ENCODE measurements at places on chromosomes 6 and 20. TPM values are rescaled to one million over a fixed set of nuclear protein-coding genes. Genes with fewer than 3 reads are reported as not detected.

DNA sequence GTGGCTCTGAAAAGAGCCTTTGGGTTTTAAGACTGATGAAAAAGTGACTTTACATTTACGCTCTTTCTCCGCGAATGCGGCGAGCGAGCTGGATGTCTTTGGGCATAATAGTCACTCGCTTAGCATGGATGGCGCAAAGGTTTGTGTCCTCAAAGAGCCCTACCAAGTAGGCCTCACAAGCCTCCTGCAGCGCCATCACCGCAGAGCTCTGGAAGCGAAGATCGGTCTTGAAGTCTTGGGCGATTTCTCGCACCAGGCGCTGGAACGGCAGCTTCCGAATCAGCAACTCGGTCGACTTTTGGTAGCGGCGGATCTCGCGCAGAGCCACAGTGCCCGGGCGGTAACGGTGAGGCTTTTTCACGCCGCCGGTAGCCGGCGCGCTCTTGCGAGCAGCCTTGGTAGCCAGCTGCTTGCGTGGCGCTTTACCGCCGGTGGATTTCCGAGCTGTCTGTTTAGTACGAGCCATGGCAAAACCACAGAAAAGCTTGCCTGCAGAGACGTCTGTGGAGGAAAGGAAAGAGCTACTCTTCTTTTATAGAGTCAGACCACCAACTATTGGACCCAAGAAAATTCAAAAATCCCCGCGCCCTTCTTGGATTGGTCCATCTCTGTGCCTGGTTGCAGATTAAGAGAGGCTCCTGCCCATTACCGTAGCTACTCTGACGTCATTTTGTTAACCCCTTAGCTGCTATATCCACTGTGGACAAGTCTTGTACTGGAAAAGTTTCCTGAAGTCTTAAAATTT, 55.5 kb upstream of the HFE start:
- peak; percentile 95 for DNase-seq

DNA sequence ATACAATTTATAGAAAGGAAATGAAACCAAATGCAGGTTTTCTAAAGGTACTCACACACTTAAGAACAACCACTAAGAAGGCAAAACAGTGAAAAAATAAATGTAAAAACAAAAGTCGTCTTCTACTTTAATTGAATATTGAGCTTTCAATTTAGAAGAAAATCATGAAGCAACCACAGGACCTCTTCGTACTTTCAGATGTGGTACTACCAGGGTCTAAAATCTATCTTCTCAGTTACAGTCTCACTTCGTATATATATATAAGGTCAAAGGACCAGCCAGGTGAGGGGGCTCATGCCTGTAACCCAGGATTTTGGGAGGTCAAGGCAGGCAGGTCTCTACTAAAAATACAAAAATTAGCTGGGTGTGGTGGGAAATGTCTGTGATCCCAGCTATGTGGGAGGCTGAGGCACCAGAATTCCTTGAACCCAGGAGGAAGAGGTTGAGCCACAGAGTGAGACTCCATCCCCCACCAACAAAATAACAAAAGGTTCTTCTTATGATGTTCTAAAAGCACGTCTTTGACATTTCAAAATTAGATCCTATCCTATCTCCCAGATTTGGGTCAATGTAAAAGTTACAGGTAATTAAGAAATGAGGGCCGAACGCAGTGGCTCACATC, 12.5 kb downstream of the ROMO1 start:
- DNase-seq = no peak

GRCh38 chr6:122871079-122871478, 82.0 kb downstream of the SMPDL3A start:
- DNase-seq = no peak

GRCh38 chr6:169832247-169832948, 81.0 kb downstream of the ERMARD start:
- no peak for DNase-seq

- DNase-seq = no peak
Measured at GRCh38 chr6:169866140-169866534, 114.7 kb downstream of the ERMARD start.

VNN1 gene
- total RNA-seq = 12.4 TPM

UNC5CL gene
- 10.6 TPM for total RNA-seq

- no peak for DNase-seq
Measured at GRCh38 chr6:41917528-41917927, 3.4 kb downstream of the MED20 start.

GRCh38 chr6:75234126-75234865, 9.3 kb downstream of the COX7A2 start:
- no peak for DNase-seq

WFDC5 gene
- not detected for total RNA-seq

BNIP5 gene
- total RNA-seq = 0.94 TPM

DNA sequence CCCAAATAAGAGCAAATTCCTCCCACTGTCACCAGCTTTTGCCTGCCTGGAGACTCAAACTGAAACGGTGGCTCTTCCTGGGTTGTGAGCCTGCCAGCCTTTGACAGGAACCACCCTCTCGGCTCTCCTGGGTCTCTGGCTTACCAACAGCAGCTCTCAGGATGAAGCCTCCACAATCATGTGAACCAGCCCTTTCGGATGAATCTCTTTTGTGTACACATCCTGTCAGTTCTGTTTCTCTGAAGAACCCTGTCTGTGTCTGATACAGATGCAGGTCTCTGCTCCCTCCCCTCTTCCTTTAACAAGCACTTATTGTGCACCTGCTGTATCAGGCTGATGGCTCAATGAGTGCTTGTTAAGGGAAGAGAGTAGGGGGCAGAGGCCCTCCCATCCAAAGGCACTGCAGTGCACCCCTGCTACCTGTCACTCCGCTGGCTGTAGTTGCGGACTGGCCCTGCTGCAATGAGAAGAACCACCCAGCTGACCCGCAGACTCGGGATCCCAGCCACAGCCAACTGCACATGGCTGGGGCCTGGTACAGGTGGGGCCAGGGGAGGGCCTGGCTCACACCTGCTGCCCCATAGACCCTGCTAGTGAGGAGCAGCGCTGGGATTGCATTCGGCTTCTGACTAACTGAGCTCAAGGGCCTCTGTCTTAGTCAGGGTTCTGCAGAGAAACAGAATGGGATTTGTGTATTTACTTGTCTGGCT, 120.1 kb upstream of the PMEPA1 start:
- no peak for DNase-seq

DNA sequence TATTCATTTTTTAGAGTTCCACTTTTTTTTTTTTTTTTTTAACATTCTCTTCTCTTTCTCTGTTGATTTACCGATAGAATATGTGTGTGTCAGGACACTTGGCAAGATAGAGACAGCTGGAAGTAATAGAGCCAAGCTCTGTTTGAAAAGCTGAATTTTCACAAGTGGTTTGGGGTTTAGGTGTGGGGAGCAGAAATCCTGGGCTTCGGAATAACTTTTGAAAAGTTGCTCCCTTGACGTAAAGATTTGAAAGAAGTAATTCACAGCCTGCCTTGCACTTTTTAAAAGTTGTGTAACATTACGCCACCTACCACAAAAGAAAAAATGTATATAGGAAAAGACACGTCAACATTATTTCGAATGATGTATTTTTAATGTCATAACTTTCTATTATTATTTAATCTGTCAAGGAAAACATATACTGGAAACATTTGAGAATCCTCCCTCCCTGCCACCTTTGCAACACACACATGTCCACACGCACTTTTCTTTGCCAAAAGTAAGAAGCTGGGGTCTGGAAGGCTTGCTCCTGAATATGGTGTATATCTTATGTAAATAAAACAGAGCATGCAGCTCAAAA, 917.9 kb downstream of the KIF16B start:
- DNase-seq = no peak

- DNase-seq = no peak
Measured at GRCh38 chr6:83847179-83847578, 6.0 kb upstream of the RIPPLY2 start.

SLC17A3 gene
- not detected for total RNA-seq

- no peak for DNase-seq
Measured at GRCh38 chr6:111683749-111684267, 78.1 kb upstream of the TRAF3IP2 start.

- no peak for DNase-seq
Measured at GRCh38 chr6:129124347-129124746, 241.4 kb downstream of the LAMA2 start.

DNA sequence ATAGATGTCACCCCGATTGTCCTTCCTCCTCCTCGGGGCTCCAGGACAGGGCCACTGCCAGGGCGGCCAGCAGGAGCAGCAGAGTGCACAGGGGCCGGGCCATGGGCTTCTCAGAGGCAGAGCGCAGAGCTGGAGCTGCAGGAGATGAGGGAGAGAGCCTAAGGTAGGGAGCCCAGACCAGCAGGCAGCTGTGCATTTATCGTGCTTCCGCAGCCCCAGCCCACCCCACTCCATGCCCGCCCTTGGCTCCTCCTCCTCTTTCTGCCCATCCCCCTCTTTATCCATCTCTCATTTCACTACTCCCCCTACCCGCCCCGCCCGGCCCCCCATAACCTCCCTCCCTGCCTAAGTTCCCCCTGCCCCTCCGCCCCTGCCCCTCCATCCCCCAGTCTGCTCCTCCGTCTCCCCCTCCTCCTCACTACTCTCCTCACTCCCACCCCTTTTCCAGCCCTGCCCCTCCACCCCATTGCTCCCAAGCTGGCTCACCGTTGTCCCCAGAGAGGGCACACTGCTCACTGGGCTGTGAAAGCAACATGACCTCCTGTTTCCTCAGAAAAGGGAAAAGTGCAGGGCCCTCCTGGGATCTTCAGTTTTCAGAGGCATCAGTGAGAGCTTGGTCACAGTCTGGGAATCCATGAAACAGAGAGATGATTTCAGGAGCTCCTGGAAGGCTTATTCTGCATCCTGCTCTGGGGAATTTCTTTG, 25.5 kb upstream of the CST1 start:
- no peak for DNase-seq

DNA sequence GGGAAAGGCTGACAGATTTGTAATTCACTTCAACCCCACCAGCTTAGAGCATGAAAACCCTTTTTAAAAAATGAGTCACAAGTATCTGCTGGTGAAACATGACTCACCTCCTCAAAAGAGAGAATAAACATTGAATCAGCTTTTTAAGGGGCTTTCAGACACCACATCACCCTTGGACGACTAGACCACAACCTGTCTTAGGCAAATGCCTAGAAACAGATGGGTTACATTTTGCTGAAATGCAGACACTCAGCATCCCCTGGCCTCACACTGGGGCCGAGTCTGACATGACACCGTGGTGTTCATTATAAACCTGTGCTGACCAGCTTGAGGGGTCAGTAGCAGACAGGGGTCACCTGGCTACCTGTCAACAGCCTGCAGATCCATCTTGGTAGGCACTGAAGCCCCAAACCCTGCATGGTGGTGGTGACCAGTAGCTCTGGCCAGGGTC, 175.3 kb upstream of the CST7 start:
- DNase-seq = no peak

DNA sequence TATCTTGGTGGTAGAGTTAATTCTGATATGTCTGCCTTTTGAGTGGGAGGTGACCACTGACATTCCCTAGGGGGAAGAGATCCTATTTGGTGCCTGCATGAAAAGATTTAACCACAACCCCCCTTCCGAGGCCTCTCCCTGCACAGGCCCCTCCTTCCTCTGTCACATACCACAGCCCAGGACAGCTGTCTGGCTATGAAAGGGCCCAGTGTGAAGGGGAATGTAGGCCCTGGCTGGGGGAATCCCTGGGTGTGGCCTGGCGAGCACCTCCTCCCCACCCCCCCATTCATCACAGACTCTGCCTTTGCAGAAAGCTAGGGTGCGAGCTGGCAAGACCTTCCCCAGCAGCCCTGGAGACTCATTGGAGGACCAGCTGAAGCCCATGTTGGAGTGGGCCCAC, 27.4 kb upstream of the MAPRE1 start:
- peak; percentile 88 for DNase-seq

DNA sequence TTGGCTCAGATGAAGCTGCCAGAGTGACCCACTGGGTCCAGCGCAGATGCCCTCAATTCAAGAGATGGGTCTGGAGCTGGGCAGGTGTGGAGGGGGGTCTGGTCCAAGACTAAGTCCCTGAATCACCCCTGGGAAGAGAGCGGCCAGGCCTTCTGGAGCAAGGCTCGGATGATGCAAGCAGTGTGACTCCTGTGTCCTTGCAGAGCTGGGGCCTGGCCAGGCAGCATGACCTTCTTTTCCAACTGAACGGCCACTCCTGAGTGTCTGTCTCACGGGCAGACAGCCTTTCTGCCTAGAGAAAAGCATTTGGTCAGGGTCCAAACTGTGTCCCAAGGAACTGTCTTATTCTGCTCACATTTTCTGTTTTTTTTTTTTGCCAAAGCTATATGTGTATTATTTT, 42.6 kb upstream of the FNDC1 start:
- DNase-seq = no peak

GRCh38 chr20:10562899-10563298, 110.9 kb downstream of the JAG1 start:
- DNase-seq = no peak

DNA sequence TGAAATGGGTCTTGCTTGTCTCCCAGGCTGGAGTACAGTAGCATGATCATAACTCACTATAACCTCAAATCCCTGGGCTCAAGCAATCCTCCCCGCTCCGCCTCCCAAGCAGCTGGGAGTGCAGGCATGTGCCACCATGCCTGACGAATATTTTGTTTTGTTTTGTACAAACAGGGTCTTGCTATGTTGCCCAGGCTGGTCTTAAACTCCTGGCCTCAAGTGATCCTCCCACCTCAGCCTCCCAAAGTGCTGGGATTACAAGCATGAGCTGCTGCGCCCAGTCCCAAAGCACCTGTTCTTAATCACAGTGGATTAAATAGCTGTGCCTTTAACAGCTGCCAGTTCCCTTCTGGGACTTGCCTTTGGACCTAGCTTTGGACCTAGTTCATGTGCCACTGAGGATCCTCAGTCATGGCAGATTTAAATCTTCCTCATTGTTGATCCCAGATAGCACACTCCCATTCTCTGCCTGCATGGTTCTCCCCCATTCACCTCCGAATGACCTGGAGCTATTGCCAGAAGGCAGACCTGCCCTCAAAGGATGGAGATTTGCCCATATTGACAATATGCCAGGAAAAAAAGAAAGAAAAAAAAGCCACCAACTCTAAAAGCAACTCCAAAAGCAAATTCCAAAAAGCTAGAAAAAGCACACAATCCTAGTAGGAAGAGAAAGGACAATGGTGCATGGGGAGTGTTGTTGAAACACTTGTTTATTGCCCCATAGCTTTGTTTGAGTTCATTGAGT, 10.6 kb downstream of the POFUT1 start:
- no peak for DNase-seq

- no peak for DNase-seq
Measured at GRCh38 chr20:17357238-17357637, 130.4 kb downstream of the PCSK2 start.

- no peak for DNase-seq
Measured at GRCh38 chr6:145381941-145382340, 353.4 kb downstream of the EPM2A start.

GRCh38 chr6:89371849-89372505, 19.5 kb upstream of the UBE2J1 start:
- DNase-seq = peak; percentile 83

DNA sequence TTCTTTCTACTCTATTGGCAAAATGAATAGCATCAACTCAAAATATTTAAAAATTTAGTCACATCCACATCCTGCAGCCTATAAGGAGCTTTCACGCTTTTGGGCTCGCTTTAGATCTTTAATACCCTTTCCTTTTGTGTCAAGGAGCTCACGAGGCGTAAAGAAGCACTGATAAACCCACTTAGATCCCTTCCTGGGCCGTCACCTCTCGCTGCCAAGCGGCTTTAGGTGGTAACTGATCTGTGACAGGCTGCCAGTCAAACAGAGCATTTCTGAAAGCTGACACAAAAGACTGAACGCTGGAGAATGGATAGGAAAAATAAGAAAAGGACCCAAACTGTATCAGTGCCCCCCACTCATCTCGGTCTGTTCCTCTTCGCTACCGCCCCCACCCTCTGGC, 385.7 kb upstream of the MMS22L start:
- no peak for DNase-seq

GRCh38 chr6:117521791-117522502, 39.5 kb downstream of the DCBLD1 start:
- DNase-seq = no peak

PRSS16 gene
- 31.3 TPM for total RNA-seq

SLC22A2 gene
- not detected for total RNA-seq

LTB gene
- 0.44 TPM for total RNA-seq

Measured in Calu3 (cell line).